NCI-H1417 treated with DMSO at 0.1 percent for 48 hours (cell line): ENCODE measurements at places on chromosomes 16 and 17.
A peak's percentile ranks its signal among the peaks of the same experiment; 100 is the strongest.

DNA sequence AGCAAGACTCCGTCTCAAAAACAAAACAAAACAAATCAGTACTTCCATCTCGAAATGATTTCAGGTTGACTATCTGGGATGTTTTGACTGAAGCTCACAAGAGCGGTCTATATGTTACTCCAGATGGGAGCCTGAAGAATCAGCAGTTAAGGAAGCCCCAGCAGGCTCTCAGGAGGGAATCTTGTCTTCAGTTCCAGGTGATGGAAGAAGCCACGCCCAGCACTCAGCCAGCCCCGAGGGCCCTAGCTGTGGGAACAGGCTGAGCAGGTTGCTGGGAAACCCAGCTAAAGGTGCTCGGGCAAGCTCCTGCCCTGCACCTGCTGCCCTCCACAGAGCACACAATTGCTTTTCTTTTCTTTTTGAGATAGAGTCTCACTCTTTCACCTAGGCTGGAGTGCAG lies 32.4 kb downstream of the WIPI1 start:
- peak; percentile 6 for DNase-seq

DNA sequence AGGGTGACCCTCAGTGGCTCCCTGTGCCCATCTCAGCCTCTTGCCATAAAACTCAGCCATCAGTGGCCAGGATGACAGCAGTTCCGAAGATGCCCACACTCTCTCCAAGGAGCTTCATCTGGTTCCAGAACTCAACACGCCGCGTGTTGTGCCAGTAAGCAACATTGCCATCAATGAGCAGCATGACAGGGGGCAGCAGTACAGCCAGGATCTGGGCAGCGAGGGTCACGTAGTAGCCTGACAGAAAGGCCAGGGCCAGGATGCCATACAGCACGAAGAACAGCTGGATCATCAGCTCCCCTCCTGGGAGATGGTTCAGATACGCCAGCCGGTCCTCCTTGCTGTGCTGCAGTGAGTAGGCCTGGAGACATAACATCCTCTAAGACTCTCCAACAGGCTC lies 2.9 kb downstream of the TMEM101 start:
- no peak for DNase-seq

- DNase-seq: no peak
These were observed 38.7 kb downstream of the NLRC5 start for GRCh38 chr16:57028086-57028485.

GRCh38 chr17:47810901-47811635 lies 10.5 kb downstream of the OSBPL7 start:
- DNase-seq: no peak

- no peak for DNase-seq
These were observed 3.1 kb upstream of the GSE1 start for GRCh38 chr16:85610059-85610445.

GRCh38 chr16:60107437-60107836 lies 1373.3 kb upstream of the GOT2 start:
- no peak for DNase-seq

DNA sequence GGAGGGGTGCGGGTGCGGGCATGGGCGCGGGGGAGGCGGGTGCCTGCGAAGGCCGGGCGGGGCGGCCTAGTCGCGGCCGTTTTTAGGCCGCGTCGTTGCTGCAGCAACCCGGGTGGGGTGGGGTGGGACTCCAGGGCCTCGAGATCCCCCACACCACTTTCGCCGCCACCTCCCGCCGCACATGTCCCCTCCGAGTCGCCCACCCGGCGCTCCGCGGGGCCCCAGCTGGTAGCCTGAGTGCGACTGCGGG lies 11.3 kb downstream of the TBX2 start:
- DNase-seq: no peak

DNA sequence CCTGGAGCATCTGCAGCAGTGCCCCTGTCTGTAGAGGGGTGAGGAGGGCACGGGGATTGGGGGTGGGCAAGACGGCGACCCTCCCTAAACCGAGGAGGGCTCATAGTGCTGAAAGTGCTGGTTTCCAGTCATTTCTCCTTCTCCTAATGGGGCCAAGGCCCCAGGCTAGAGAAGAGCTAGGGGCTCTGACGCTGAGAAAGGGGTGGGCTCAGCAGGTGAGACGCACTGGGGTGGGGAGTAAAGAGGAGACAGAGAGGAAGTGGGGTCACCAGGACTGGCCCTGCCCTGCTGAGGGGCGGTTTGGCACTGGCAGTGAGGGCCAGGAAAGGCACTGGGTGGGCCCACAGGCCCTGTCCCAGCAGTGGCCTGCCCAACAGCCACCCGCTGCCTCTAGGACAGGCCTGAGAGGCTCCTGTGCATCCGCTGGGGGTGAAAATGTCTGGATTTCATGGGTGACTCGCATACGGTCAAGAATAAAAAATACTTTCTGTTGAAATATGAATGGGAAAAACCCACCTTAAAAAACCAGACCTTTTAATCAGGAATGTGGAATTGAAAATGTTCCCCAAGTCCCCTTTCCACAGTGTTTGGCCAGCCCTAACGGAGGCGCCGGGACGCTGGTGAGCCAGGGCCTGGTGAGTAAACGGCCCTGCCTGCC lies 122.4 kb upstream of the SMURF2 start:
- no peak for DNase-seq

GRCh38 chr16:21197112-21197511 lies 14.3 kb downstream of the ZP2 start:
- no peak for DNase-seq

DNA sequence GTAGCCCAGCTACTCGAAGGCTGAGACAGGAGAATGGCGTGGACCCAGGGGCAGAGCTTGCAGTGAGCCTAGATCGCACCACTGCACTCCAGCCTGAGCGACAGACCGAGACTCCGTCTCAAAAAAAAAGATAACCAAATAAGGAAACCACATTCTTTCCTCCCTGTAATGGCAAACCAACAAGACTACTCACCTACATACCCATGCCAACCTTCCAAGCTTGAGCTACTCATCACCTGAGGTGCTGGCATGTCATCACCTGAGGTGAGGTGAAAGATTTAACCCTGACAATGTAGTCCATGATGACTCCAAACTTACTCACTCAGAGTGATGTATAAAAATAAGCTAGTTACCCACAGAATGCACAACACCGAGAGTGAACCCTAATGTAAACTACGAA lies 85.2 kb downstream of the SMG6 start:
- no peak for DNase-seq

- DNase-seq: no peak
These were observed 63.6 kb downstream of the NUP93 start for GRCh38 chr16:56793492-56793891.

- no peak for DNase-seq
These were observed 17.3 kb upstream of the MYO1D start for GRCh38 chr17:32894245-32894644.

DNA sequence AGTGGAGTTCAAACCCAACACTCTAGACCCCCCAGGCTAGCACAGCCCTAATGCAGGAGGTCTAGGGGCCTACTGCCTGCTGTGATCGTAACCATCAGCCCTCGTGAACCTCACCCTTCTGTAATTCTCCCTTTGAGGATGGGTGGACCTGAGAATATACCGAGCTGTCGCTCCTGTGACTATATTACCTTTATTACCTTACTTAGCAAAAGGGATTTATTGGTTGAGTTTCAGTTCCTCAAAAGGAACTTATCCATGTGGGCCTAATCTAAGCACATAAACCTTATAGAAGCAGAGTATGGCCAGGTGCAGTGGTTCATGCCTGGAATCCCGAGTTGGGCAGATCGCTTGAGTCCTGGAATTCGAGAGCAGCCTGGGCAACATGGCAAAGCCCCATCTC lies 19.2 kb upstream of the EMP2 start:
- DNase-seq: no peak

DNA sequence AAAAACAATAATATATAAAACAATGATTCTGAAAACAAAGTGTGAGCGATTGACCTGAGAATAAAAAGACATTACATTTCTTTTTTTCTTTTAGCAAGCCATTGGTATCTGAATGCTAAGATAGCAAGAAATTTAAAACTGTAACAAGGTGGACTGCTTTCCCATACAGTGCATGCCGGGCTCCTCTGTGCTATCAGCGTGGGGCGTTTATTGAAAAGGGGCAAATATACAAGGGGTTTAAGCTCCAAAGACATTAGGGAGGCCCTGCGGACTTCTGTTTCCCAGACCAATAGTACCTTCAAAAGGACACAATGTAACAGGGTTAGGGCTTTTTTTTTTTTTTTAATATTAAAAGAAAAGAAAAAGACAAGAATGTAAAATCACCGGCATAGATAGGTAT lies 261.3 kb downstream of the ZFHX3 start:
- DNase-seq: no peak

- no peak for DNase-seq
These were observed 5.2 kb upstream of the GUCY2D start for GRCh38 chr17:7997186-7997585.

DNA sequence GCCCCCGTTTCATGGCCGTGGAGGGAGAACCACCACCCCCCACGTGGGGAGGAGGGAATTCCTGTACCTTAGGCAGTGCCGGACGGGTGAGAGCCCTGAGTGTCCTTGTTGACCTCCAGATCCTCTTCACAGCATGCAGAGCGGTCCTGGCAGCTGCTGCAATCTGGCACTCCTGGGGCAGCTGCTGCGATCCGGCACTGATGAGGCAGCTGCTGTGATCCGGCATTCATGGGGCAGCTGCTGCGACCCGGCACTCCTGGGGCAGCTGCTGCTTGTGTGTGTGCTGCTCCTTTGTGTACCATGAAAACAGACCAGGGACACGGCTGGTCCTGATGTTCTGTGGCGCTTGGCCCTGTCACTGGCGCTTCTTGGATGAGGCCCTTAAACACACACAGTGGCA lies 12.8 kb downstream of the ZNF778 start:
- no peak for DNase-seq

DNA sequence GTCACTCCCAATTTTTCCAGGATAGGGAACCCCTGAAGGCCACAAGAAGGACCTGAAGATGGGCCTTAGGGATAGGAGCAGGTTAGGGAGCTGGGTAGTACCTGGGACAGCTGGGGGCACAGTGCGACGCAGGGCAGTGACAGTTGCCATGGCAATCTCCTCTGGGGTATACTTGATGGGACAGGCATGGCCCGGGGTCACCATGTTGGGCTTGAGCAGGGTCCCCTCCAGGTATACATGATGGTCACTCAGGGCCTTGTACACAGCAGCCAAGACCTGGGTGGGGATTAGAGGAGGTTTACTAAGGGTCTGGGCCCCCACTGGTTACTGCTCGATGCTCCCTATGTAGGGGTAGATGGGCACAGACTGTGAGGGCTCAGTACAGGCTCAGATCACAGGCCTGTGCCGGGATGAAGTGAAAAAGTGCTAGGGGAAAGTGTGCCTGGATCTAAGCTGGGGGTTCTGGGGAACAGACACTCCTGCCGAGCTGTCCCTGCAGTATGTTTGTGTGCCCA lies 2.7 kb downstream of the ALDOC start:
- no peak for DNase-seq

GRCh38 chr17:76434870-76435269 lies 18.1 kb downstream of the UBE2O start:
- no peak for DNase-seq

- DNase-seq: no peak
These were observed 35.0 kb downstream of the CNGB1 start for GRCh38 chr16:57935904-57936303.

DNA sequence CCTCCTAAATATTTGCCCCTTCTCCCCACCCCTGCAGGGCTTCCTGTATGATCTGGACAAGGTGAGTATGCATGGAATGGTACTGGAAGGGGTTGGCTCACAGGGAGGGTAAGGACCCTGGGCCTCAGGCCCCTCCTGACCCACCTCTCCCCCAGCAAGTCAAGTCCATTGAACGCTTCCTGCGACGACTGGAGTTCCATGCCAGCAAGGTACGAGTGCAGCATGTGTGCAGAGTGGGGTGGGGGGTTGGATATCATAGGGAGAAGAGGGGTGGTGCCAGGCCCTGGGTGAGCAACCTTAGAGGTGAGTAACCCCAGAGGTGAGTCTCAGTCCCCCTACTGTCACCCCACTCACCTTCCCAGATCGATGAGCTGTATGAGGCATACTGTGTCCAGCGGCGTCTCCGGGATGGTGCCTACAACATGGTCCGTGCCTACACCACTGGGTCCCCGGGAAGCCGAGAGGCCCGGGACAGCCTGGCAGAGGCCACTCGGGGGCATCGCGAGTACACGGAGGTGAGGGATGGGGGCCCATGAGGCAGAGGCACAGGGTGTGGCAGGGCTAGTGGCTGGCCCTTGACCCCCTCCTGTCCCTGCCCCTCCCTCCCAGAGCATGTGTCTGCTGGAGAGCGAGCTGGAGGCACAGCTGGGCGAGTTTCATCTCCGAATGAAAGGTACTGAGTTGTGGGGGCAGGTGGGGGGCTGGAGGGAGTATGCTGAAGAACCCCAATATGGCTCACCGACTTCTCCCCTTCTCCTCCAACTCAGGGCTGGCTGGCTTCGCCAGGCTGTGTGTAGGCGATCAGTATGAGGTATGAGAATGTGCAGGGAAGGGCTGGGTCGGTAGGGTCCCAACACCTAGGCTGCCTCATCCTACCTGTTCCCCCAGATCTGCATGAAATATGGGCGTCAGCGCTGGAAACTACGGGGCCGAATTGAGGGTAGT lies 11.3 kb downstream of the RIPOR1 start:
- no peak for DNase-seq

DNA sequence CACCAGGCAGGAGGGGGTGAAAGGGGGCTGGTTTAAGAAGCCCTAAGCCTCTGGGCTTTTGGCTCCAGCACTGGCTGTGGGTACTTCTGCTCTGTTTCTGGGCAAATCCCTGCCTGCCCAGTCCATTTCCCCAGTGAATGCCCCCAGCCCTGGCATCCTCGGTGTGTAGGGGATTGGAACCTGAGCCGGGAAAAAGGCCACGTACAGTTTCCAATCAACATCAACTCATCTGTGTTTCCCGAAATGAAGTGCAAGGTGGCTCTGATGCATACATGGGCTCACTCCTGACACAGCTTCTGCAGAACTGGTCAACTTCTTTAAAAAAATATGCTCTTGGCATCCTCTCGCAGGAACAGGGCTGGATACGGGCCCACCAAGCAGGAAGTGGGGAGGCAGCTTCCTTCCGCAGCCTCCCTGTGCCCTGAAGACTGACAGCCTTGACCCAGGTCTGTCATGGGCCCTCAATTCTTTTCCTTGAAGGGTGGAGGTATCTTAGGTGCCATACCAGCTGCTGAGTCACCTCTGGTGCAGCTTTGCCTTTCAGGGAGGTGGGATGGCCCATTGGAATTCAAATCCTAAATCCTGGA lies 73.3 kb downstream of the N4BP1 start:
- no peak for DNase-seq

DNA sequence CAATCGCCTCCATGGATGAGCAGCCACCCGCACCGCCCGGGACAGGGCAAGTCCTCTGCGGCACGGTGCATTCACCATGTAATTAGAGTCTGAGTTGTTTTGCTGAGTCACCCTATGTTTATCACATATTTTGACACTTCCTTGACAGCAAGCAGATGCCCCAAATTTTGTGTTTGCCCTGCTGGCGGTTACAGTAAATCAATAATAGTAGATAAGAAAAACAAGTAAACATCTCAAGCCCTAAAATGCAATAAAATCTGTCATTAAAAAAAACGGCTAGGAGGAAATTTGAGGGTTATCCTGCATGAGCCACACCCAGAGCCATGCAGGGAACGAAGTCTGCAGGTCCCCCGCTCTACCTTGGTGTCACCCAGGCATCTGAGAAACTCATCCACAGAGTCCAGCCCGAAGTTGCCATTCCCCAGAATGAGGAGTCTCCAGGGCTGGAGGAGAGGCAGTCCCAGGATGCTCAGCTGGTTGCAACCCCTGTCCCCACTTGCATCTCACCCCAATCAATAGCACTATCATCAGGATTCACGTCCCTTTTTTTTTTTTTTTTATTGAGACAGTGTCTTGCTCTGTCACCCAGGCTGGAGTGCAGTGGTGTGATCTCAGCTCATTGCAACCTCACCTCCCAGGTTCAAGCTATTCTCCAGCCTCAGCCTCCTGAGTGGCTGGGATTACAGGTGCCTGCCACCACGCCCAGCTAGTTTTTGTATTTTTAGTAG lies 16.5 kb upstream of the ST6GALNAC1 start:
- DNase-seq: no peak
